ENCODE measurements at places on chromosomes 13 and 19.

GRCh38 chr13:44004878-44005277, 125.2 kb downstream of the LACC1 start:
- no peak for DNase-seq

- no peak for DNase-seq
Measured at GRCh38 chr19:12695514-12695913, 917 bp downstream of the FBXW9 start.

DNA sequence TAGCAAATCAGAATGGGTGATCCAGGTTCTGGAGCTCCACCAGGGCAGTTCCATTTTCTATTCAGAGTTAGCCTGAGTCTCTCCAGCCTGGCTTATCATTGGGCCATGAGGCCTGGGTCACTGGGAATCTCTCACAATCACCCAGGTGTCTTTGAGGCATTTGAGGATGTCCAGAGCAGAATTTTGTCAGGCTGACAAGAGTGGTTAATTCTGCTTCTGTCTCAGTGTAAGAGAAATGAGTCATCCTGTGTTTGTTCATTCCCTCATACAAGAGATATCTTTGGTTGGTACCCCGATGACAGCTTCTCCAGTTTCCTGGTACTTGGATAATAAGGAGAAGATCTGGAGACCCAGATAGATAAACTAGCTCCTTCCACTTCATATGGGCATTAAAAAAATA, 10.4 kb downstream of the ZNF93 start:
- DNase-seq: no peak

DNA sequence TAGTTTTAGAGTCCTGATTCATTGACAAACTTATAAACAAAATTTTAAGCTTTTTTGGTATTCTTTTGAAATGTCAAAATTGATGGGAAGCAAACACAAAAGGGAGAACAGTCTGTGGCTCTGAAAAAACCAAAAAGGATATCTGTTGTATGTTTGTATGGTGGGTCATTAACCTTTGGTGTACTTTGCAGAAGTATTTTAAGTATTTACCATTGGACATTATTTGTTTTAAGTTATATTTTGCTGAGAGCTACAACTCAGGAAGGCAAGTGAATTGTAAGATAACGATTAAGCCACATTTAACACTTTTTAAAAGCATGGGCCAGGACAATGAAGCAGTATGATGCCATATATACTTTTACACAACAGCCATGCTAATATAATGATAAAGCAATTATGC, 15.2 kb downstream of the LPAR6 start:
- no peak for DNase-seq

DNA sequence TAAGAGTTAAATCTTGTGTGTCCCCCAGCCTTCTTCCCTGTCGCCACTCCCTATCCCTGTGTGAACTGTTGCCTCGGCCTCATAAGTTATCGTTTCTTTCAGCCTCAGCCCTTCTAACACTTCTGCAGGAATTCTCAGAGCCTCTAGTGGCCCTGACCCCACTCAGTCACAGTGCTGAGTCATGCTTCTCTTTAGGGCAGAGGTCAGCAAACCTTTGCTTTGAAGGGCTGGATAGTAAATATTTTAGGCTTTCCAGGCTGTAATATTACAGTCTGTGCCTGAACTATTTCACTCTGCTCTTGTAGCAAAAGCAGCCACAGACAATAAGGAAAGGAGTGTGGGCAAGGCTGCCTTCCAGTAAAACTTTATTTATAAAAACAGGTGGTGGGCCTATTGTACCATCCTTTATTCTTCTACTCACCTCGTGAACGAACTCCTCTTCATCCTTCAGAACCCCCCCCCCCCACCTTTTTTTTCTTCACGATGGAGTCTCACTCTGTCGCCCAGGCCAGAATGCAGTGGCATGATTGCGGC, 22.1 kb downstream of the MYO9B start:
- DNase-seq: no peak

- DNase-seq: no peak
Measured at GRCh38 chr13:67769063-67769986, 539.2 kb upstream of the PCDH9 start.

DNA sequence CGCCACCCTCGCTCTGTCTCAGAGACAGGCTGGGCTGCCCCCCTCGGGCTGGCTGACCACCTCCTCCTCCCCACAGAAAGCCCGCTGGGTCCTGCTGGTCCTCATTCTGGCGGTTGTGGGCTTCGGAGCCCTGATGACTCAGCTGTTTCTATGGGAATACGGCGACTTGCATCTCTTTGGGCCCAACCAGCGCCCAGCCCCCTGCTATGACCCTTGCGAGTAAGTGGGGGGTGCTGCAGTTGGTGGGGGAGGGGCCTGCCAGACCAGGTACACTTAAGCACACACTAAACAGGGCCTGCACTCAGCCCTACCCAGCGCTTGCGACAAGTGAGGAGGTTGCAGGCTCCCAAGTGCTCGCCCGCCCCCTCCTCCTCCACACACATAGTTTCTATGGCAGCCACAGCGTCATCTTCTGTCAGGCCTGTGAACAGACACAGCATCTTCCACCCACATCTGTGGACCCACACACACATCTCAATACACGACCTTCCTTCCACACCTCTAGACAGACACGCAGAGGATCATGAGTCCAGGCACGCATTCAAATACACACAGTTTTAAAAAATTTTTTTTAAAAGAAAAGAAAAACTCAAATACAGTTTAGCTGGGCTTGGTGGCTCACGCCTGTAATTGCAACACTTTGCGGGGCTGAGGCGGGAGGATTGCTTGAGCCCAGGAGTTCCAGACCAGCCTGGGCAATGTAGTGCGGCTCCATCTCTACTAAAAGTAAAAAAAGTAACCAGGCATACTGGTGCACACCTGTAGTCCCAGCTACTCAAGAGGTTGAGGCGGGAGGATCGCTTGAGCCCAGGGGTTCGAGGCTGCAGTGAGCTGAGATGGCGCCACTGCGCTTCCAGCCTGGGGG, 18.4 kb downstream of the PLD3 start:
- DNase-seq: peak; percentile 96

DNA sequence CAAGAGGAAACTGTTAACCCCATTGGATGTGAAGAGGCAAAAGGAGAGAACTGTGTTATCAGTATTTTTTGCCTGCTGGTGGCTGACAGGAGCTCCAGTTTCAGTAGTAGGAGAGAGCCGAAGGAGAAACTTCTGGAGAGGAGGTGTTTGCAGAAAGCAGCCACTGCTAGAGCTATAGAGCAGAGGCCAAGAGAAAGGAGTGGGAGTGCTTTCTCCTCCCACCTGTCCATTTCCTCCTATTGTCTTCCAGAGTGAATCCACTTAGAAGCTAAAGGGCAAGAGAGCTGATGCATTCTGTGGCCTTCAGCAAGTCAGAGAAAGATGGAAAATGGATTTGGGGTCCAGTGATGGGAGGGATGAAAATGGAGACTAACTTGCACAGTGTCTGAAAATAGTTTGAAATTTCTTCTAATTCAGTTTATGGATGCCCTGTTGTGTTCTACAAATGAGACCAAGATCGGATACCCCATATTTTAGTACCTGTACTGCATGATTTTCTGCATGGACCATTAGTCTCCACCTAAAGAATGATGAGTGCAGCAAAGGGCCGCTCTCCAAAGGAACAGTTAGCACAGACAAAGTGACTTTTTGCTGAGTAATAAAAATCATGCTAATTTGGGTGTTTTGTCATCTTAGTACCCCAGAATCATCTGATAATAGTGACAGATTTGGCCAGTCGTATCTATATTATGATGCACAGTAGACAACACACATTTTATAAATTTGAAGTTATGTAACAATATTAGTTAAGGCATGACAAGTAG, 10.7 kb downstream of the HS6ST3 start:
- DNase-seq: no peak

DNA sequence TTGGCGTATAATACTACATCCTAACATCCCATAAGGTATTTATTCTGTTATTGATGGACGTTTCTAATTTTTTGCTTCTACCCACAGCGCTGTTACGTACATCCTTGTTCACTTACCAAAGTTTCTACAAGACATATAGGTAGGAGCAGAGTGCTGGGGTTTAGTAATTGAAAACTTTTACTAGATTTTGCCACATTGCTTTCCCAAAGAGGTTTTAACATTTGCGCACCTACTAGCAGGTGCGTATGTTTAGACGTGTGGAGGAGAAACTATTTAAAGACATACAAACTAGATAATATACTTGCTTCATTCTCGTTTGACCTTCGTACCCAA, 559 bp upstream of the RPL21 start:
- DNase-seq: no peak

DNA sequence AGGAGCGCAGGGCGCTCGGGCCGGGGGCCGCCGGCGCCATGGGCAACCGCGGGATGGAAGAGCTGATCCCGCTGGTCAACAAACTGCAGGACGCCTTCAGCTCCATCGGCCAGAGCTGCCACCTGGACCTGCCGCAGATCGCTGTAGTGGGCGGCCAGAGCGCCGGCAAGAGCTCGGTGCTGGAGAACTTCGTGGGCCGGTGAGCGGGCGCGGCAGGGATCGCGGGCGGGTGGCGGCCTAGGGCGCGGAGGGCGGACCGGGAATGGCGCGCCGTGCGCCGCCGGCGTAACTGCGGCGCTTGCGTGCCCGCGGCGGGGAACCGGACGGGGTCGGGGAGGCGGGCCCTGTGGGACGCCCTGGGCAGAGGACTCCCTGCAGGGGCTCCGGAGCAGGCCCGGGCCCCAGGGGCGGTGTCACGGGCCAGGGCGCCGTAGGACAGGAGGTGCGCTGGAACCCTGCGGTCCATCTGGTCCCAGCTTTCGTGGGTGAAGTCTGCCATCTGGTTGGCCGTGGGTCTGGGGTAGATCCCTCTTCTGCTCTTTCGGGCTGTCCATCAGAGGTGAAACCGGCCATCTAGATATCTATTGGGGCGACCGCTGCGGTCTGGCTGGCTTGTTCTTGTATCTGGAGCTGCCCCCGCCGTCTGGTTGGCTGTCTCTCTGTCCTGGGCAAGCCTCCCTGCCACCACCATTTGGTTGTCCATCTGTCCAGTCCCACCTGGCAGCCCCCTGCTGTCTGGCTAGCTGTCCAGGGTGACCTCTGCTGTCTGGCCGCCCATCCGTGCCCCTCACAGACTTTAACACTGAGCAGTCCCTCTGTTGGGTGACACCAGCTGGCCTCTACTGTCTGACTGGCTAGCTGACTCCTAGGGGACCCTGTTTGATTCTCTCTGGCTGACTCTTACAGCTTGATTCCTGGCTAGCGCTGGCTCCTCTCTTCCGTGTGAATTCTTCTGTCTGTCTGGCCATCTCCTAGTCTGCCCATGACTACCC, 622 bp downstream of the DNM2 start:
- no peak for DNase-seq

DNA sequence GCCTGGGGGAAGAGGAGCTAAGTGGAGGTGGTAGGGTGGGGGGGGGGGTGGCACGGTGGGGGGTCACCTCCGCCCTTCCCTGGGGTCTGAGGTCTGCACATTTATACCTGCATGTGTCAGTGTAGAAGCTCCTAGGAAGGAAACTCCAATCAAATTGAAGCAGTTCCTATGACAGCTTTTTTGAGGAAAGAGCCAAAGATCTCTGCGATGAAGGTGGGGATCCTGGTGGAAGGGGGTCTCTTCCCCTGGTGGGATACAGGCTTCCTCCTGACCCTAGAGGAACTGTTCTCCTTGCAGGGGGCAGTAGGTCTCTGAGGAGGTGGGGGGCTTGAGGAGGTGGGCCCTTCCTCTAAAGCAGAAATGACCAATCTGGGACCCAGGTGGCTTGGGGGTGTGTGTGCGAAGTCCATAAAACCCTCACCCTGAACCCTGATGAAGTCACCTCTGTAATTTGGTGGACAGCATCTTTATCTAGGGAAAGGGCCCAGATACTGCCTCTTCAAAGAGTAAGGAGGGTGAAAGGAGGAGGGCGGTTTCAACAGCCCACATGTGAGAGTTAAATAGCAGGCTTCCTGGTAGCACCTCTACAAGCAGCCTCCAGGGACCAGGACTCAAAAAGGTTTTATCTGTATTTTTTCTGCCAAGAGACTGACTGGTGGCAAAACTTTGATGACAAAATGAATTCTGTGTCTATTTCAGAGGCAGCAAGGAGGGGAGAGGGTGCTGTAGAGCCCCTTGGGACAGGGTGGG, 12.9 kb downstream of the RANBP3 start:
- no peak for DNase-seq

DNA sequence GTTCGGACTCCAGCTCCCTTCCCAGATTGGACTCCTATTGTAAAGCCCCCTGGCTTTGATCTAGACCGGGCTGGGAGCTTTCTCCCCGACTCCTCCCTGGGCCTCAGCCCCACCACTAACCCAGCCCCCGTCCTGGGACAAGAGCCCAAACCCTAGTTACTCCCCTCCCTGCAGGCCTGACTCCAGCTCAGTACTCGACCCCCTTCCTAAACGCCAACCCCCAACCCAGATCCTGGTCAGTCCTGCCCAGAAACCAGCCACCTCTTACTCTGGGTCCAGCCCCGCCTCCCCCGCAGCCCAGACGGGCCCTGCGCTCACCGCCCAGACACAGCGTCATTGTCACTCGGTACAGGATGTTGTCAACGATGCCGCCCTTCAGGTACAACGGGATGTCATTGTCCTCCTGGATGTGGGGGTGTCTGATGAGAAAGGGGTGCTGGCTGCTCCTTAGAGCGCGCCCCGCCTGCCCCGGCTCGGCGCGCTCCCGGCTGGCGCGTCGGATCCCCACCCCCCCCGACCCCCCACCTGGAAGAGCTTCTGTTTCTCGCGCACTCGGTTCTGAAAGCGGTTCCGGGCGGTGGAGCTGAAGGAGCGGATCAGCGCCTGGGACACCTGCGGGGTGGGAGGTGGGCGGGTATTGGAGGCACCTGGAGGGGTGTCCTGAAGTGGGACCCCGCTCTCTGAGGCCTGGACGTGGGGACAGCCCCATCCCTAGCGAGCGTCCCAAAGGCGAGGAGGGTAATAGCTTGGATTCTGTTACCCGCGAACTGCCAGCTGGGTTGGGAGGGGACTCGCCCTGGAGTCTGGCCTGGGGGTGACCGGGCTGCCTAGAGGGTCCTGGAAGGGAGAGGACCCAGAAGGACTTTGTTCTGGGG, 866 bp downstream of the COX7A1 start:
- DNase-seq: no peak

DNA sequence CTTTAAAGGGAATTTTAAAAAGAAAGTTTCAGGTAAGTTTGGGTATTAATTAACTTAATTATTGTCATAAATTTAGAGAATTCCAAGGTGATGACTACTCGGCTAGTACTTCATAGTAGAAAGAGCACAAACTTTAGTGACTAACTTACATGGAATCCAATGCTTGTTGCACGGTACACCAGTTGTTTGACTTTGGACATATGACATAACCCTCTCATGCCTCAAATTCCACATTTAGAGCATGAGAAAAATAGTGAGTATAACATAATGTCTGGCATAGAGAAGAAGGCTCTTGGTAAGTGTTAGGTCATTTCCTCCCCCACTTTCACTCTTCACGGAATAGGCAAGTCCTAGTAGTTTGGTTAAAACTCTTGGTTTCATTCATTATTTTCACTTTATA, 1249.4 kb upstream of the SLC10A2 start:
- no peak for DNase-seq

GRCh38 chr19:28876609-28877123, 336.3 kb downstream of the UQCRFS1 start:
- no peak for DNase-seq

- DNase-seq: no peak
Measured at GRCh38 chr13:41823476-41823875, 137.4 kb downstream of the VWA8 start.

GRCh38 chr13:112870051-112870331, 99.0 kb upstream of the MCF2L start:
- DNase-seq: no peak

- DNase-seq: no peak
Measured at GRCh38 chr19:17328517-17329365, 5.9 kb downstream of the ANO8 start.

All from NCI-H2227 treated with DMSO at 0.1 percent for 48 hours (cell line).